ENCODE measurements at places on chromosomes 5 and 9.

DNA sequence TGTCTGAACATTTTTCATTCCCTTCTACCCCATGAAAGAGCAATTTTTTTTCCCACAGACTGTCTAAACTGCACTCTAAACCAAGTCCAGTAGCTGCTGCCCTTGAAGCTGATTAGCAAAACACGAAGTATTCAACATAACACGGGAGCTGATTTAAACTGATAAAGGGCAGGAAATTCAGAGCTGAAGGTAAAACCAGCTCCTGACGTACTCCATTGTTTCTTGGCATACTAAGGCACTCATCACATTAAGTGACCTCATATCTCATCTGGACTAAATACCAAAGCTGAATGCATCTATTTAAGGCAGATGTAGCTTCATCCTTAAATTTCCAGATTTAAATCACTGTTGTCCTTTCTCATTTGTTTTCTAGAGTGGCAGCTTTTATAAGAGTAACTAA lies 12.0 kb downstream of the GDF9 start:
- DNase-seq = no peak

DNA sequence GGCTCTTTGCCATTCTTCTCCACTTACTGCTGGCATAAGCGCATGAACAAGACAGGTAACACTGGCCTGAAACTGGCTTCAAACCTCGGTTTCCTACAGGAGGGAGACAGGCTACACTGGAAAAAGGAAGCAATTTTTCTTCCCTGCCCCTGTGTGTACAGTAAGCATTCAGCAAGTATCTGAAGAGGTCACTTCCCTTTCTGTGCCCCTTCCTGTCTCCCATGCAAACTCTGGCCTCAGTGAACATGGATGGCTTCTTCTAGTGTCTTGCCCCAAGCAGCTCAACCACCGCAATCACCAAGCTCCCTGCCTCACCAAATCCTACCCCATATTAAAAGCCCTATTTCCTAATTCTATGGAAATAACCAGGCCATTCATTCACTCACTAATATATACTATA lies 42.4 kb downstream of the SERINC5 start:
- no peak for DNase-seq

DNA sequence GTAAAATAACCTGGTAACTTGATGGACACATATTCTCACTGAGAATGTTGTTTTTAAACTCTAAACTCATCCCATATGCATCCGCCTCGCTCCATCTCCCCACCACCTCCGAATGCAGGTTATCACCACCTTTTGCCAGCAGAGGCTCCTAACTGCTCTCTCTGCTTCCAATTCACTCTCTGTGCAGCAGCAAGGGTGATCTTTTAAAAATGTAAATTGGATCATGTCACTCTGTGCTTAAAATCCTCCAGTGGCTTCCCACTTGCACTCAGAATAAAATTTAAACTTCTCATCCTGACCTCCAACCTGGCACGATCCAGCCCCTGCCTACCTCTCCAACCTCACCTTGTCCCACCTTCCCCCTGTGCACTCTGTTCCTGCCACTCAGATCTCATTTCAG lies 317.2 kb downstream of the ZSWIM6 start:
- DNase-seq = no peak

GRCh38 chr5:75964008-75964407 lies 119.2 kb upstream of the SV2C start:
- DNase-seq = no peak

DNA sequence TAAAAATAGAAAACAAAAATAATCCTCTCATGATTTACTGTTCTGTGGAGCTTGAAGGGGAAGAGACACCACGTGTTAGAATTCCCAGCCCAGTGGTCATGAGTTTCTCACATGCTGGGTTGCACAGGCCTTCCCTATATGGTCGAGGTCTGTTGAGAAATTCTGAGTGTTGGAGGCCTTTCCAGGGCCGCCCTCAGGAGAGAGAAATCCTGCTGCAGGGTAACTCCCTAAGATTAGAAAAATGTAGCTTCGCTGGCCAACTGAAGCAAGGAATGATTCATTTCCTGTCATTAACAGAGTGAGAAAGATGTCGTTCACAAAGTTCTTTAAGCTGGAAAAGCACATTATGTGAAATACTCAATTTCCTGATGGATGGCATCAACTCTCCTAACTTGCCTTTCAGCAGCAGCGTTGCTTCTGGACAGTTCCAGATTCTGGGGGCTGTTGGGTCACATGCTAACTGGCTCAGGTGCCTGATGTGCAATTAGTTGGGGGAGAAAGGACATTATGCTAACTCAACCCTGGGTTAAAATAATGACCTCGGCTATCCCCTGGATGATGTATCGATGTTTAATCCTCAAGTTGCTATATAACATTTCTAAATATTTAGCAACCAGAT lies 104.8 kb upstream of the CD180 start:
- no peak for DNase-seq

DNA sequence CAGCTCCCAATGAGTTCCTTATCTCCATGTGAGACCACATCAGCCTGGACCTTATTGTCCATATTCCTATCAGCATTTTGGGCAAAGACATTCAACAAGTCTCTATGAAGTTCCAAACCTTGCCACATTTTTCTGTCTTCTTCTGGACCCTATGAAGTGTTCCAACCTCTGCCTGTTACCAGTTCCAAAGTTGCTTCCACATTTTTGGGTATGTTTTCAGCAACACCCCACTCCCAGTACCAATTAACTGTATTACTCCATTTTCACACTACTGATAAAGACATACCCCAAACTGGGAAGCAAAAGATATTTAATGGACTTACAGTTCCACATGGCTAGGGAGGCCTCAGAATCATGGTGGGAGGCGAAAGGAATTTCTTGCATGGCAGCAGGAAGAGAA lies 548.5 kb downstream of the CHSY3 start:
- no peak for DNase-seq

- DNase-seq = no peak
Measured at GRCh38 chr5:67176936-67177335, 19.7 kb downstream of the CD180 start.

- DNase-seq = no peak
Measured at GRCh38 chr5:132209131-132209530, 18.5 kb downstream of the P4HA2 start.

DNA sequence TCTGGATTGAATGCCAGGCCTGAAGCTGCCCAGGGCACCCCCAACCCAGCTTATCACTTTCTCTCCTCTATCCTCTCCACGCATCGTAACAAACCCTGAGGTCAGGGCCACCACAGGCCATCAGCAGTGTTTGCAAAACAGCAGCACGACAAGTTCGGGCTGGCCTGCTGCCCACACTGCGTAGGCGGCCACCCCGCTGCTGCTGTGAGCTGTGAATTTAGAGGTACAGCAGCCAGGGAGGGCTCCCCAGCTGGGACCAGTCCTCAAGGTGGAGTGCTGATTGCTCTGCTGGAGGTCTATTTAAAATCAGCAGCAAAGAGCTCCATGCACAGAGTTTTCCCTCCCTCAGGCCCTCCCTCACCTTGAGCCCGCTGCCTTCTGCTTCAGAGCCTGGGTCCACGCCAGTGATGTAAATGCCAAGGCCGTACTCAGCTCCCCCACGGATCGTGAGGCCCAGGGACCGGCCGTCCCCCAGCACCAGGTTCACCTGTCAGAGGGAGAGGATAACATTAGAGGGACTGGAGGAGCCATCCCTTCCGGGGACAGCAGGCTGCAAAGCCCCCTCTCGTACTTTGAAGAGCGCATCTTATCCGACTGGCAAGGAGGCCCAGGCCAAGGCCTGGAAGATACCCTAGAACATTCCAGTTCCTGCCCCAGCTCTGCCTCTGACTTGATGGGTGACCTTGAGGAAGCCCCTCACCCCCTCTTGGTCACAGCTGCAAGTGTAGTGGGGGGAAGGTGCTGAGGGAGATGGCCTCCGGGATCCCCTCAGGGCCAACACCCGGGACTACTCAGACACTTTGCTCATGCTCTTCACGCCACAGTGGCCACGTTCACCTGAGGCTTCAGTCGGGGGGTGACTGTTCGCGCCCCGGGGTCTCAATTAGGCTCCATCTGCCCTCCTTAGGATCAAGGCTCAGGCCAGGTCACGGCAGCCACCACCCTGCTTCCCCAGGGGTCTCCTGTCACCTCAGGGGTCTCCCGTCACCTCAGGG lies 39.1 kb downstream of the WHRN start:
- no peak for DNase-seq

GRCh38 chr5:17364987-17365810 lies 132.8 kb upstream of the TAF11L2 start:
- DNase-seq = no peak

- no peak for DNase-seq
Measured at GRCh38 chr9:21615446-21615845, 133.3 kb upstream of the IFNE start.

- no peak for DNase-seq
Measured at GRCh38 chr5:11302663-11303062, 541.6 kb upstream of the DAP start.

- no peak for DNase-seq
Measured at GRCh38 chr9:73076970-73077369, 74.7 kb upstream of the ANXA1 start.

- DNase-seq = no peak
Measured at GRCh38 chr9:121485623-121486022, 14.0 kb downstream of the GGTA1 start.

GRCh38 chr9:13665418-13666066 lies 386.1 kb upstream of the MPDZ start:
- no peak for DNase-seq

- no peak for DNase-seq
Measured at GRCh38 chr5:133665571-133665970, 53.2 kb upstream of the FSTL4 start.

- no peak for DNase-seq
Measured at GRCh38 chr5:55276771-55277170, 30.7 kb downstream of the DHX29 start.

GRCh38 chr9:82022121-82022520 lies 33.5 kb downstream of the SPATA31D1 start:
- DNase-seq = no peak

DNA sequence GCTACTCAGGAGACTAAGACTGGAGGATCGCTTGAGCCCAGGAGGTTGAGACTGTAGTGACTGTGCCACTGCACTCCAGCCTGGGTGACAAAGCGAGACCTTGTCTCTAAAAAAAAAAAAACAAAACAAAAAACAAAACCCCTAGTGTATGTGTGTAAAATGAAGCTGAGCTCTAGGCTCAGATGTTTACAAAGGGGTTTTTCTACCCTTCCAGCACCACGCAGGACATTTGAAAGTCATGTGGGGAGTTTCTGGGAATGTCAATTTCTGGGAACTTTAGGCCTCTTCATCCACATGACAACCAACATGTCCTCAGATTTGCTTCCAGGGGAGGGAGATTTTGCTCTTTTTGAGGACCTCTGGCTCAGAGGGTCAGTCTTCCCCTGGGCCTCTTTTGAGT lies 42.4 kb upstream of the AIF1L start:
- no peak for DNase-seq

- DNase-seq = no peak
Measured at GRCh38 chr9:4417578-4418325, 72.5 kb upstream of the SLC1A1 start.

DNA sequence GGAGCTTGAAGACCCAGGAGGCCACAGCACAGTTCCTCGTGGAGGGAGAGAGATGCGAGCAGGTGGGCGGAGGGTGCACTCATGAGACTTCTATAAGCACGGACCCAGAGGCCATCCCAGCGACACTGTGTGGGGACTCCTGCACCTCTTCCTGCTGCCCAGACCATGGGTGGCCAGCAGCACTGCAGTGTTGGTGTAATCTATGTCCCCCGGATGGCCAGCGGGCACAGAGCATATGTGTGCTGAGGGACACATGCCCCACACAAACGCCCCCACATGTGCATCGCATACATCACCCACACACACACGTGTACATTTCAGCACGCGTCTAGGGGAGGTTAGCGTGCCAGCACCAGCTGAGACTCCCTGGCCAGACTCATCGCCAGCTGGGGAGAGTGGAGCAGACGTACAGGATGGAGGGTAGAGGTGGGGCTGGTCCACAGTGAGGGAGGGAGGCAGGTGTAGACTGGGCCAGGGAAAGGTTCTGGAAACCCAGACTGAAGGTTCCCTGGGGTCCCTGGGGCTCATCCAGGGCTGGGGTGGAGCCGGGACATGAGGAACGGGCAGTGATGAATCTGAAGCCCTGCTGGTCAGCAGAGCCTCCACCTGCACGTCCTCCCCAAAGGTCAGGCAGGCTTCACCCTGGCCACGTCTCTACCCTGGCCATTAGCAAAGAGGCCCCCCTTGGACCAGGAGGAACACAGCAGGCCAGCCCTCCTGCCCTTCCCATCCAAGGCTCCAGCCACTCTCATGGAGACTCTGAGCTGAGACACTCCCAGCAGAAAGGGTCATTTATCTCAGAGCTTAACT lies 27.6 kb downstream of the ADAMTS2 start:
- no peak for DNase-seq

- no peak for DNase-seq
Measured at GRCh38 chr9:112605963-112606699, 111.8 kb downstream of the INIP start.

GRCh38 chr9:132531195-132531594 lies 51.2 kb upstream of the BARHL1 start:
- no peak for DNase-seq

GRCh38 chr5:25891691-25892090 lies 1146.7 kb downstream of the CDH9 start:
- no peak for DNase-seq

DNA sequence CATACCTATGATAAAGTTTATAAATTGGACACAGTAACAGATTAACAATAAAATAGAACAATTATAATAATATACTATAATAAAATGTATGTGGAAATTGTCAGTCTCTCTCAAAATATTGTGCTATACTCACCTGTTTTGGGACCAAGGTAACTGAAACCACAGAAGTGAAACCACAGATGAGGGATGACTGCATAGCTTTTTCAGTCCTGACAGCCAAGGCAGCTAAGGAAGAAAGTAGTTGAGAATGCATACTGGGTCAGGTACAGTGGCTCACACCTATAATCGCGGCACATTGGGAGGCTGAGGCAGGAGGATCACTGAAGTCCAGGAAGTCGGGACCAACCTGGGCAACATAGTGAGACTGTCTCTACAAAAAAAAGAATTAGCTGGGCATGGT lies 8.9 kb downstream of the SRP19 start:
- no peak for DNase-seq

- DNase-seq = no peak
Measured at GRCh38 chr9:126860077-126860756, at the start of gene ZBTB34. Gene ZBTB34 (plus strand): TSS chr9:126860639. CDS start chr9:126879400, 18,761 bp downstream.

DNA sequence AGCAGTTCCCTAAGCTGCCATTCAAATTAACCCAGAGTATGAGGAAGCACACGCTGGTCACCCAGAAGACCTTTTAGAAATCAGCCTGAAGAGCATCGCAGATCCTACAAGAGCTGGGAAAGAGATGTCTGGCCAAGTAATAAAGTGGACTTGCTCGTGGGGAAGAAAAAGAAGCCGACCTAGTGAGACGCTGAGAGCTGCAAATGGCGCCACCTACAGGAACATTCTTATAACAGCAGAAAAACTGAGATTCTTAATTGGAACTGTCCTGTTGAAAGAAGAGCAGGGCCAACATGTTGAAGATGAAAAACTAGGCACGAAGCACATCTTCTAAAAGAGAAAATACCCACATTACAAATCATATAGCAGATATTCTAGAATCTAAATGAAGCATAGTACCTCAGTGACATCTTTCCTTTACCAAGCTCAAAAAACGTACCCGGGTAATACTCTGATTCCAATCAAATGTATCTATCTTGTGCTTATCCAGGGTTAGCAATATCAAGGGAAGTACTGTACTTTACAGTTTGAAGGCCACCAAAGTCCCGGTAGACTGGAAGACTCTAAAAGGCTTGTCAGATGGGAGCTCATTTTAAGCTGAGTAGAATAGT lies 3.9 kb upstream of the GNAQ start:
- no peak for DNase-seq

Measured in cortex of kidney (tissue), 1 donor.